Muscle of leg (tissue), 16 donors: ENCODE measurements at places on chromosomes 4 and X. TPM values are rescaled to one million over a fixed set of nuclear protein-coding genes. Genes with fewer than 3 reads are reported as not detected.

Gene FABP2
- not detected for polyA plus RNA-seq

Gene PAK3
- polyA plus RNA-seq = 11.3 TPM

Gene PRRG1
- 13.3 TPM for polyA plus RNA-seq

Gene GAGE12J
- not detected for polyA plus RNA-seq

Gene ATOH1
- polyA plus RNA-seq = not detected

Gene PPP4R3C
- not detected for polyA plus RNA-seq

Gene TRO
- polyA plus RNA-seq = 140 TPM

Gene HTRA3
- 60.8 TPM for polyA plus RNA-seq

Gene FAM47C
- polyA plus RNA-seq = not detected

Gene FGG
- polyA plus RNA-seq = 0.09 TPM
